ENCODE measurements at places on chromosomes 12 and 14.

DNA sequence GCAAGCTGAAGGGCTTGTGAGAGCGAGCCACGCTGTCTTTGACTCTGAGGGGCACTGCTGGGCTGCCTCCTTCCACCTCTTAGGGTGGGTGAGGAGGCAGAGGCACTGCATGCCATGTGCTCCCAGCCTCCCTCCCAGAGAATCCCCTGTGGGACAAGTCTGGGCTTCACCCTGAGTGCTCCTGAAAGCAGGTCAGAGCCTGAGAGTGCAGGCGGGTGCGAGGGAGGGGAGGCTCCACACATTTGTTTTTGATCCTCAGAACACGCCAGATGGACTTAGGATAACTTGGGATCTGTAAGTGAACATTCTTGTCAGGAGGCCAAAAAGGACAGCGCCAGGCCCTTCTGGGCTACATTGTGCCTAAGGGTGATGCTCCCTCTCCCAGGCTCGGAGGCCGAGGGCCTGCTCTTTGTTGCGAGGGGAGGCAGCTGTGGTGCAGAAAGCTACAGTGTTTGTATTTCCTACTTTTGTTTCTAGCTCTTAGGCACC, 155.4 kb downstream of the TMX1 start:
- DNase-seq, result peak; percentile 5

DNA sequence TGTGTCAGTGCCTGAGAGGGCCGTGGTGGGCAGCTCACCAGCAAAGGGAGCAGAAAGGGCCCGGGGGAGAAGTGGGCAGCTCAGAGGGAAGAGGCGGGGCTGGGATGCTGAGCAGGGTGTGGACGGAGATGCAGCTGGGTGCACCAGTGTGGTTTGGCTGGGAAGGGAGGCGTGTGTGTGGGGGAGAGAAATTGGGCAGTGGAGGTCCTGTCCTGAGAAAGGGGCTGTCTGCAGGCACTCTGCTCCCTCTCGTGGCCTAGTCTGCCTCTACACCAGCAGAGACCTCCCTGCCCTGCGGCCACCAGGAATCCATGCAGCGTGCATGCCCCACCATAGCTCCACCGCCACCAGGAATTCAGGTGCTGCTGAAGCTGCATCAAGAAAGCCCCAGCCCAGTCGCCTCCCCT, 6.4 kb downstream of the TMEM121 start:
- no peak for DNase-seq

GRCh38 chr14:91284146-91284790, 39.8 kb upstream of the GPR68 start:
- no peak for DNase-seq

- DNase-seq, result peak; percentile 3
Measured at GRCh38 chr14:76050797-76051392, 65.3 kb downstream of the IFT43 start.

GRCh38 chr12:130920723-130921381, 32.9 kb upstream of the ADGRD1 start:
- DNase-seq, result no peak
